Urinary bladder (tissue), 4 donors: ENCODE measurements at places on chromosomes 11 and 22. TPM values are rescaled to one million over a fixed set of nuclear protein-coding genes. Genes with fewer than 3 reads are reported as not detected.

The MYBPC3 gene
- total RNA-seq = not detected

The ROBO4 gene
- total RNA-seq = 19.7 TPM

The FOLH1 gene
- 9.1 TPM for total RNA-seq

GRCh38 chr11:95229993-95230809 is 801 bp downstream of the SESN3 start:
- no peak for DNase-seq

GRCh38 chr11:31819621-31820437 is 8.7 kb upstream of the PAX6 start:
- no peak for DNase-seq

- no peak for DNase-seq
These were observed 457 bp downstream of the CPSF7 start for GRCh38 chr11:61429346-61429690.

DNA sequence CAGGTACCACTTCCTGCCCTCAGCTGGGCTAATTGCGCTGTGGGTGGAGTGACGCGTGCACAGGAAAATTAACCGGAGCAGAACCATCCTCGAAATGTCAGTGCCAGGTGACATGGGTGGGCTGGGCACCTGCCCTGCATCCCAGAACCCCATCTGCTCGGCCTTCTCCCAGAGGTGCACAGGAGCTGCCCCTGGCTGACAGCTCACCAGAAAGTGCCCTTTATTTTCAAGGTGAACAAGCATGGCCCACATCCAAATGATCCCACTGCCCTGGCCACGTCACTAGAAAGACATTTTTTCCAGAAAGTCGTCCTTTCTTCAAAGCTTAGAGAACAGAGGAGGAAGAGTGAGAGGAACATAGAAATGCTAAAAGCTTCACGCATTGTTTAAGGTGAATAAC is 4.1 kb upstream of the ELFN2 start:
- DNase-seq = no peak

DNA sequence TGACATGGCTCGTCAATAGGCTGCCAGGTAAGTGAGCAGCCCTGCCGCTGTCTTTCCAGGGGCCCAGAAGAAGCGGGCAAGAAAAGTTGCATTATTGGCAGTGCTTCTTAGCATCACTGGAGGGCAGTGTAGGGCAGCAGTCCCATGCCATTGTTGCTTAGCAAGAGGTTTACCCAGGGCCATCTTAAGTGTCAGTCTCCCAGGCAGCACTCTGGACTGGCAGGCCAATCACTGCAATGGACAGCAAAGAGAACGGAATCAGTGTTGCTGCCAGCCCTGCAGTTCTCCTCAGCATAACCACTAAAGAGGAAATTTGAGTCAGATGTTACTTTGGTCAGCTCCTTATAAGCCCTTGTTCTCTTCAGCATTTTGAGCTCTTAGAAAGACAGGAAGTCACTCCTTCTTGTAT is 13.4 kb upstream of the GRK2 start:
- DNase-seq = no peak
